Osteoblast (primary cell): ENCODE measurements at places on chromosomes 1 and 21.

- no peak for DNase-seq
Measured at GRCh38 chr1:64516301-64516700, 46.4 kb downstream of the CACHD1 start.

GRCh38 chr1:1290238-1290731, 10.0 kb downstream of the SCNN1D start:
- peak; percentile 99 for DNase-seq

GRCh38 chr1:41752514-41753170, 166.1 kb downstream of the HIVEP3 start:
- no peak for DNase-seq

GRCh38 chr21:42117967-42118780, 47.1 kb downstream of the UMODL1 start:
- DNase-seq, result peak; percentile 65

DNA sequence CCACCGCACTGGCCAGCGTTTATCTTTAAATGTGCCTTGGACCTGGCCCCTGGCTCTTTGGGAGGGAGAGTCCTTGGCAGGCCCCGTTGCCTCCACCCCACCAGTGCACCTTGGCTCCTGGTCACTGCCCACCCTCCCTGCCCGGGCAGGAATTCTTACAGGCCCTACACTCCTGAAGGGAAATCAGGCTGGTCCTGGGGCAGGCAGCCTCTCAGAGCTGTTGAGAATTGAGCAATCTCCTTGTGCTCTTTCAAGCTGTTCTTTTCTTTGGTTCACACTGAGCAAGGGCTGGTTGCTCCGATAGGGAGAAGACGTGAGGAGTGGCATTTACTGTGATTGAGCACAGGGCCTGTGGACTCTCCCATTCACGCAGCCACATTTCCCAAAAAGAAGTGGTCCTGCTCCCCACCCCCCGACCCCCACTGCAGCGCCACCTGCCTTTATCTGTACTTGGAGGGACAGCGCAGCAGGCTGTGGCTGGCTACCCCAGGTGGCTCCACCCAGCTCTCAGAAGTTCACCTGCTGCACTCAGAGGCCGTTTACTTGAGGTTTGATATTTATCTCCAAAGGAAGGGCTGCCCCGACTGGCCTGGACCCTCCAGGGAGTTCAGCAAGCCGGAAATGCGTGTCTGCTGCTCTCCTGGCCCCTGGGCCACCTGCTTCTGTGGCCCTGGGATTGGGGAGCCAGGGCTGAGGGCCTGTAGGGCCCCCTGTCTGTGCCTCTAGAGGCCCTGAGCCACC, 47.8 kb downstream of the SKI start:
- peak; percentile 87 for DNase-seq

- DNase-seq, result peak; percentile 90
Measured at GRCh38 chr1:154474802-154475201, 27.2 kb upstream of the TDRD10 start.

DNA sequence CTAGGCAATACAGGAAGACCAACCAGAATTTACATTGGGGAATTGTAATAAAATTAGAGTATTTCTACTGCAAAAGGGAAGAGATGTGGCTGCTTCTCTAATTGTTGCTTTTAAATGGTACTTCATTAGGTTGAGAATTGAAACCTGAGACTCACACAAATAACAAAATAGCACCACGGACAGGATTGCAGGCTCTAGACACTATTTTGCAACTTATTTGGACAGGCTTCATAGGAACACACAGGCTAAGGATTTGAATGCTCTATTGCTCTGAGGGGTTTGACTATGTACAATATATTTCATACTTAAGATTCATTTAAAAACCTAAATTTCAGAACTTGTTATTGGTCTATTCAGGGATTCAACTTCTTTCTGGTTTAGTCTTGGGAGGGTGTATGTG, 79.6 kb downstream of the ATP1B1 start:
- DNase-seq, result no peak

- no peak for DNase-seq
Measured at GRCh38 chr1:242842094-242842493, 317.6 kb upstream of the PLD5 start.

DNA sequence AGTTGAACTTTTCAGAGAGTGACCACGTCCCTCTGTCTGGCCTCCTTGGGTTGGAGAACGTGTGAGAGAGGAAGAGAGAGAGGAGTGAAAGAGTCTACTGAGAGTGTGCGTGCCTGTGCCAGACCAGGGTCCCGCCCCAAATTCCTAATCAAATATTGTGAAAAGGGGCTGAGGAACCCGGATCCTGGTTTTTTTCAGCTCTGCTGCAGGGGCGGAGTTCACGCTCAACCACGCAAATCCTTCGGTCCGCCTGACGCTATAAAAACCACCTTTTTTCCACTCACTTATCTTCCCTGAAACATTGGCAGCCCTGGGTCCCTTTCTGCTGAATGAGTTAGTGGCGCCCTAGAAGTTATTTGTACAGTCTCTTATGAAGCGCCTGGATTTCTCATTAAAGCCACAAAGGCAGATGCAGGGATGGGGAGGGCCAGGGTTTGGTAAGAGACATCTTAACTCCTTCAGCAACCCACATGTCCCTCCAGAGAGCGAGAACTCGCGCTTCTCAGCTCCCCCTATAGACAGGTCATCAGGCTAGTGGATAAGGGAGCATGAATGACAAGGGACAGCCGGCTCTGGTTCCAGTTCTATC, at the start of gene FMOD:
Gene FMOD (minus strand): TSS at position 86 of the 589 bp plus-strand sequence. CDS start 2,852 bp downstream, outside the sequence.
- DNase-seq, result no peak

GRCh38 chr1:59143811-59144210, 153.1 kb upstream of the FGGY start:
- peak; percentile 50 for DNase-seq

DNA sequence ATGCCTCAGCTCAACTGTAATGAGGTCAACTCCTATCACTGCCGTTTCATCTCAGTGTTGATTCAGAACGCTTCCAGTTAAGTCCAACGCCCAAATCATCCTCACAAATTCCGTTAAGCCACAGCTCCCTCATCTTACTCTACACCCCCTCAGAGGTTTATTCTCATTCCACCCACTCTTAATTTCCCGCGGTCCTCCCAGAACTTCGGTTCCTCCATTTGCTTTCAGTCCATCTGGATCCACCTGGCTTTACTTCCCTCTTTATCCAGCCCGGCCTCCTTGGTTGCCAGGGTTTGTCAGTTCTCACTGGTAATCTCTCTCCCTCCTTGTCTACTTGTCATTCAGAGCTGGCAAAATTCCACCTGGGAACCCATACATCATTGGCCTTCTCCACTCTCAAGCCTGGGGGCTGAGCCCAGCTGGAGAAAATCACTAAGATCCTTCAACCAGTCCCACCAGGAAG, 51.3 kb upstream of the RUNX1 start:
- DNase-seq, result no peak

DNA sequence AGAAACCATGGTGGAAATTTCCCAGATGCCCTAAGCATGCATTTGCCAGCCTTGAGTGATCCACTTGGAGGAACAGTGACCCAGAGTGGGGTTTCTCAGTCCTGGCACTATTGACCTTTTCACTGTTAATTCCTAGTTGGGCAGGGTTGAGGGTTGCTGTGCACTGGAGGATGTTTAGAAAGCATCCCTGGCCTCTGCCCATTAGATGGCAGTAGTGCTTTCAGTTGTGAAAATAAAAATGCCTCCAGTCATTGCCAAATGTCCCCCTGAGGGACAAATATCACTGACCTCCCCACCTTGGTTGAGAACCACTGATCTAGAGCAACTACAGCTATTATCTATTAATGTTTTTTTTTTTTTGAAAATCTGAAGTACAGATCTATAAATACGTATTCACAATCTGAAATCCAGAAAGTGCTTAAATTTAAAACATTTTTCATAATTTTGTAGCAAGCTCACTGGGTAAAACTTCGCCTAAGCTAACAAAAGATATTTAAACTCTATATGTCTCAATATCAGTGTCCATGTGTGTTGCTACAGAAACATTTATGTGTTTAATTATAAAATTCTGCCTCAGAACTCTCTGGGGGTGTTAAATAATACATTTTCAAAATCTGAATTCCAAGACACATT, 27.3 kb downstream of the F3 start:
- DNase-seq, result peak; percentile 15

GRCh38 chr1:217088011-217088410, 364.8 kb upstream of the ESRRG start:
- DNase-seq, result no peak

GRCh38 chr1:205407970-205408369, 13.9 kb downstream of the LEMD1 start:
- DNase-seq, result no peak

GRCh38 chr21:41750051-41750450, 16.8 kb downstream of the RIPK4 start:
- DNase-seq, result peak; percentile 86

DNA sequence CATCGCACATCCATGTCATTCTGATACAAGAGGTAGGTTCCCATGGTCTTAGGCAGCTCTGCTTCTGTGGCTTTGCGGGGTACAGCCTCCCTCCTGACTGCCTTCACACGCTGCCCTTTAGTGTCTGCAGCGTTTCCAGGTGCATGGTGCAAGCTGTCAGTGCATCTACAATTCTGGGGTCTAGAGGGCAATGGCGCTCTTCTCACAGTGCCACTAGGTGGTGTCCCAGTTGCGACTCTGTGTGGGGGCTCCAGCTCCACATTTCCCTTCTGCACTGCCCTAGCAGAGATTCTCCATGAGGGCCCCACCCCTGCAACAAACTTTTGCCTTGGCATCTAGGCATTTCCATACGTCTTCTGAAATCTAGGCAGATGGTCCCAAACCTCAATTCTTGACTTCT, 138.2 kb upstream of the BRINP3 start:
- DNase-seq, result no peak

GRCh38 chr1:197937892-197938291, 20.7 kb downstream of the LHX9 start:
- no peak for DNase-seq

GRCh38 chr1:42214447-42214871, 49.9 kb upstream of the GUCA2A start:
- peak; percentile 83 for DNase-seq

DNA sequence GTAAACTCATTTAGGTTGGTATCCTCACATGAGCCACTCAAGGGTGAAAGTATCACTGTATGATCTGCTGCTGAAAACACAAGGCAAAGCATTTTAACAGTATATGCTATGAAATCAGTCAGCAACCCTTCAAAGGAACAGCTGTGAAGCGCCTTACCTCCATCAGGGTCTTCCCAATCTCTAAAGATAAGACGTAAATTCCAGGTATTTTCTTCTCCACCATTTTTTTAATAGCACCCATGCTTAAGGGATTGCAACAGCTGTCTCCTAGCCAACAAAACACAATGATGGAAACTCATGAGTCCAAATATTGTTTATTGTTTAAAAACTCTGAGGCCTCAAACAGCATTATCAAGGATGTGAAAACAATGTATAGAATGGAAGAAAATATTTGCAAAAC, 4.8 kb downstream of the PPT1 start:
- DNase-seq, result no peak
